ENCODE measurements at places on chromosomes 2 and 18.

DNA sequence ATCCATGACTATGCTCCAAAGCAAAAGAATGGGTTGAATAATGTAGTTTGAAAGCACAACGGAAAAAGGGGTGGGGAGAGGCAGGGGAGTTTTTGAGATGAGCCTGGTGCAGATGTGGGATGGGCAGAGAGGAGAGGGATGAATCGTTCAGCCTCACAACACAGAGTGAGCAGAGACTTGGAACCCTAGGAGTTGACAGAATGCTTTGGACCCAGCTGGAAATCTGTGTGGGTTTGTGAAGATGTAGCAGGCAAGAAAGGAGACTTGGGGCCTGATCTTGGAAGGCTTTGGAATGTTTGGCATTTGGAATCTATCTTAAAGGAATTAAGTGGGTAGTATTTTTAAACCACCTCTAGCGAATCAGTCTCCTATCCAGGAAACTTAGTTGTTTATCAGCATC, 66.0 kb upstream of the KCTD1 start:
- no peak for DNase-seq

- no peak for DNase-seq
Measured at GRCh38 chr2:29114586-29114945, 649 bp upstream of the CLIP4 start.

DNA sequence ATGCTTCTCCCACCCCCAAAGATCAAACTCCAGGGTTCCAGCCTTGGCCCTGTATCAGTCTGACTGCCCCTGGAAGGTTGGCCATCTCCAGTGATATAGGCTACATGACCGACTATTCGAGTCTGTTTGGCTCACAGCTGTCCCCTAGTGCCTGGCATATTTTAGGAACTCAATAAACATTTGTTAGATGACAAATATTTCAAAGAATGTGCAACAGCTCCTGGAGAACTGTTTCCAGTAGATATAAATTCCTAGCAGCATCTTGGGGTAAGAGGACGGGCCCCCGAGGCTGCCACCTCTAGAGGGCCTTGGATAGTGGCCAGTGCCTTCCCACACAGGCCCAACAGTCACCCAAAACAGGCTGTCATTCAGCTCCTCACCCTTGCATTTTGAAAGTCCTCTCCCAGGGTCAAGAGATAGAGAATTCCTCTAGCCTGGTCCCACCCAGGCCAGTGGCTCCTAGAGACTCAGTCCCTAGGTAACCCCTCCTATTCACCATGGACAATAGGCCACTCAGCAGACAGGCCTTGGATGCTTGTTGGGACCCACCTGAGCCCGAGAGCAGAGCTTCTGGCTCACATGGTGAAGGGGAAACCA, 45.1 kb upstream of the ATP6V1B1 start:
- no peak for DNase-seq

- DNase-seq: no peak
Measured at GRCh38 chr2:2650608-2651375, 319.7 kb upstream of the MYT1L start.

GRCh38 chr2:10501451-10501961, 53.4 kb upstream of the ODC1 start:
- DNase-seq: no peak

DNA sequence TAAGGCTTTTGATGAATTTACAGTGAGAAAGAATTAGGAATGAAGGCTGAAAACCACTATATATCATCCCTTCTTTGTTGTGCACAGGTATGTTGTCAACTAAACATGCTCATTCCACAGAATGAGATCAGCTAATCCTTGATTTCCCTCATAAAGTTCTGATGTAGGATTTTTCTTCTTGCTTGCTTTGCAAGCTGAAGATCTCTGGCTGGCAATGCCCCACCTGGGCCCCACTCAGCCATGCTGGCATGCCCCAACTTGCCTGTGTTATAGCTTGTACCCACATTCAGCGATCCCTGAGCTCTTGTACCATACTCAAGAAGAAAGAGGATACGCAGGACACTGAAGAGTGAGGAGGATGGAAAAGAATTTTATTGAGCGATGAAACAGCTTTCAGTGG, 18.0 kb upstream of the SERPINB11 start:
- DNase-seq: no peak

DNA sequence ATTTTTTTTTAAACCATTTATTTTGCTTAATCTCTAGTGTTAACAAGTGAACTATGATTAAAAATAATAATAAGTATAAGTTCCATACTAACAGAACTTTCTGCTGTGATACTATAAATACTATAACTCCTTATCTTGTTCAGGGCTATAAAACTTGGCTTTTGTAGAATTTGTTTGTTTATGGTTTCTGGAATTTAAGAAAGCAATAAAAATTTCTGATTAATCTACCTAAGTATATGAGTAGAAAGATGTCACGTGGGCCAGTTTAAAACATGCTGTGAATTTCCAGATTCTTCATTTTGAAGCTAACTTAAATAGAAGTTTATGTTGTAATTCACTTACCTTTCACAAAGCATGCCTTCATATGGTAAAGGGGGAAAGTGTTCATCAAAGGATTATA, 1236.3 kb upstream of the ACVR2A start:
- no peak for DNase-seq

- DNase-seq: no peak
Measured at GRCh38 chr18:48270929-48271328, 138.3 kb downstream of the ZBTB7C start.

- no peak for DNase-seq
Measured at GRCh38 chr2:24105816-24106215, 17.3 kb downstream of the PFN4 start.

DNA sequence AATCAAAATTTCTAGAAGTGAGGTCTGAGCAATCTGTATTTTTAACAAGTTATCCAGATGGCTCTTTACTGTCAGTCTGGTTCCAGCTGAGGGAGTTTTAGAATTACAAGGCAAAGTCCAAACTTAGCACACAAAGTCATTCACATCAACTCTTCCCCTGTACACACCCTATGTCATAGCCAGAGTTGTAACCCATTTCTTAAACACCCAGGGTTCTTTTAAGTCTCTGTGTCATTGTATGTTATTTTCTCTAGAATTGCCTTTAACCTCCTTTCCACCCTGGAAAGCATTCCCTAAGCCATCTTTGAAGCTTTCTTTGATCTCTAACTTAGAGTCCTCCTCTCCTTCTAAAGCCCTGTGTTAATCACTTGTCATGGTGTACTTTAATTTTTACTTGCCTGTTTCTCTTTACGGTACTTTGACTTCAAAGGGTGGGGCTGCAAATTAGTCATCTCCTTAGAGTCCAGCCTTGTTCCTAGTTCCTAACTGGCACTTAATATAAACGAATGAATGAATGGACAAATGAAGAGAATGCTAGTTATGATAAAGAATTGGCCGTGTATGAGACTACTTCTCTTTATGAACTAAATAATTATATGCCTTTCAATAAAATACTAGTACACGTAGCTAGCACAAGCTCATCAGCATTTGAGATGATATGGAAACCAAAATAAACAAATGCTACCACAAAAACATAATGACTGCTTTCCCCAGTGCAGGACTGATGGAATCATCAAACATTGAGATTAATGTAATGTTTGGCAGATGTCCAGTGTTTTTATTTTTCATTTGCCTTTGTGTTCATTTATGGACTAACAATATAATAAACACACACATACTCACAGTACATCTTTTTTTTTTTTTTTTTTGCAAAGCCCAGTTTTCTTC, 11.9 kb upstream of the ACTR3 start:
- no peak for DNase-seq

GRCh38 chr2:18378020-18378653, 182.3 kb downstream of the RDH14 start:
- no peak for DNase-seq

GRCh38 chr2:9707611-9708160, 76.9 kb upstream of the YWHAQ start:
- no peak for DNase-seq

- DNase-seq: no peak
Measured at GRCh38 chr2:139170406-139170805, 390.2 kb upstream of the NXPH2 start.

GRCh38 chr2:50125246-50125645, 906.7 kb downstream of the NRXN1 start:
- DNase-seq: no peak

DNA sequence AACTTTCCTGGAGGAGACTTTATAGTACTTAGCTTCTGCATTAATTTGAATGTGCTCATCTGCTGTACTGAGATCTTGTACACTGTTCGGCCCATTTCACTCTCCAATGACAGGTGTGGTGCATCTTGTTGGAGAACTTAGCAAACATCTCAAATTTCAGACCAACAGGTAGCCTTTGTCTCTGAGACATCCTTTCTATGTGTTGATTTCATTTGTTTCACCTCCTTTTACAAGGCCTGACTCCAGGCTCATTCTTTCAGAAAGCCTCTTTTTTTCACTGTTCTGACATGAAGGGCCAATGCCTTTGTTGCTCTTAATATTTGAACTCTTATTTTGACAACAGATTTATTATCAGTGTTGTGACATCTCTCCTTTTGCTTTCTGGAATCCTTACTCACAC, 271.8 kb upstream of the FANCL start:
- no peak for DNase-seq

DNA sequence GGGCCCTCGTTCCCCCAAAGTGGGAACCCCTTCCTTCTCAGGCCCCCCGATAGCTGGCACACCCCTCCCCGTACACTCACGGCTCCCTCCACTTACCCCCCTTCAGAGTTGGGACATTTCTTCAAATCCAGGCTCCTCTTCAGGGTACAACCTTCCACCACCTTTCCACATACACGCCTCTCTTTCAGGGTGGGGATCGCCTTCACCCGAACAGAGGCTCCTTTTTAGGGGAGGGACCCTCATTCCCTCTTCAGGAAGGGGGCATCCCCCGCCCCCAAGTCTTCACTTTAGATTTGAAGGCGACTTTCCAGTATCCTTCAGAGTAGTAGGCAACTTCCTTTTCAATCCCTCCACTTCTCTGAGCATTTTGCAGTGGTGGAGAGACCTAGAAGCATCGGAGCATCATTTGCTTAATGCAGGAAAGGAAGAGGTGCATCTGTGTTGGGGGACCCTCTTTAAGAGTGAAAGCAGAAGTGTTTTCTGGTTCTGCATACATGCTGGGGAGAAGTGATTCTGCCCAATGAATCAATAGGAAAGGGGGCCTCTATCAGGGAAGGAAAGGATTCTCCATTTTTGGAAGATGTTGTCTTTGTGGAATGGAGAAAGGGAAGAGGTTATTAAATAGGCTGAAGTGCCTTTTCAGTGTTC, 845 bp downstream of the EML4 start:
- no peak for DNase-seq

- DNase-seq: no peak
Measured at GRCh38 chr2:217741381-217741955, 261.3 kb downstream of the TNS1 start.

DNA sequence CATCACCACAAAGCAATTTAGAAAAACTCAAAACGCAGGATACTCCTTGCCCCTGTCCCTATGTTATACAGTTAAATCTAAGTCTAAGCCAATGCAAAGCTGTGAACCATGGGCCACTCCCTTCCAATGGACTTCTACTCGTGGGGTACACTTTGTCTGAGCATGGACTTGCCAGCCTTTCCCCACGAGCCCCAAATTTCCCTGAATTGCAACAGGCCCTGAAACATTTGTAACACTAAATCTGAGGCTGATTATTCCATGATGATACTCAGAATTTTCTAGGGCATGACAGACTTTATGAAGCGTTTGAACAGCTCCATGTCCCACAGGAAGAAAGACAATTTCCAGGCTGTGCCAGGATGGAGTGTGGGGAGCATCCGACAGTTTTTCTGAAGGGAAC, 189.6 kb downstream of the TXNL1 start:
- DNase-seq: no peak

DNA sequence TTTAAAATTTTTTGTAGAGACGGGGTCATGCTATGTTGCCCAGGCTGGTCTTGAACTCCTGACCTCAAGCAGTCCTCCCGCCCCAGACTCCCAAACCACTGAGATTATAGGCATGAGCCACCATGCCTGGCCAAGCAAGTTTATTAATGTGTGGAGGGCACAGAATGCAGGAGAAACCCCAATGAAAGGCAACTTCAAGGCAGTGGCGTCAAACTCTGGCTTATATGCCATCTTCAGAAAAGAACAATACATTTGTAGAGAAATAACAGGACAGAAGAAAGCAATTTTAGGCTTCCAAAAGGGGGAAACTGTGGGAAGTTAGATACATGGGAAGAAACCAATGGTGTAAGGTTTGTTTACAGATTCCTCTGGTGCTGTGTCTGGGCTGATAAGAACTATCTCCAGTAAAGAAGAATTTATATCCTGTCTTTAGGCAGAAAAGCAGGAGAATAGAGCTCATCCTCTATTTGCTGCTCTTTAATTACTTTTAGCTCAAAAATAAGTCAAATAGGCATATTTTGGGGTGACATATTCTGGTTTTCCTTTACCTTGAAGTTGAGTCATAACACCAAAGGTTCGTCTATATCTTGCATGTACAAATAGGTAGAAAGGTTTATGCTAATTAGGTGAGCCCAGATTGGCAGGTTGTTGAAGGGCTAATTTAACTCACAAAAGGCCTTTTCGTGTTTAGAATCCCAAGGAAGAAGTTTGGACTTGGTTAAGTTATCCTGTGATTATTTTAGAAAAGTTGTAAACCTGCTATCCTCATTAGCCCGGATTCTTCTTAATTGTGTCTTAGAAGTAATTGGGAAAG, 26.0 kb upstream of the TMEM214 start:
- DNase-seq: no peak

DNA sequence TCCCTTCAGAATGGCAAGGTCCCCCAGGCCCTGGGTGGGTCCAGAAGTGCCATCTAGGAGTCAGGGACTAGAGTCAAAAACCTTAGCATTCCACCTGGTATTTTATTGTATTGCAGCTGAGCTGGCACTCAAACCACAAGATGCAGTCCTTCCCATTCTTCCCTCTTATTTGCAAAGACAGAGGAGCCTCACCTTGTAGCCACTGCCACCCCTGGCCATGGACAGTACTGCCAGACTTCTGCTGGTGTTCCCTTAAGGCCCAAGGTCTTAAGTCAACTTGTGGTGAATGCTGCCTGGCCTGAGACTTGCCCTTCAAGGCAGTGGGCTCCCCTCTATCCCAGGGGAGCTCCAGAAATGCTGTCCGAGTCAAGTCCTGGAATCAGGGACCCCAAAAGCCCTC, 6.9 kb downstream of the UGT1A10 start:
- no peak for DNase-seq

- no peak for DNase-seq
Measured at GRCh38 chr2:1788478-1788959, 44.2 kb upstream of the PXDN start.

DNA sequence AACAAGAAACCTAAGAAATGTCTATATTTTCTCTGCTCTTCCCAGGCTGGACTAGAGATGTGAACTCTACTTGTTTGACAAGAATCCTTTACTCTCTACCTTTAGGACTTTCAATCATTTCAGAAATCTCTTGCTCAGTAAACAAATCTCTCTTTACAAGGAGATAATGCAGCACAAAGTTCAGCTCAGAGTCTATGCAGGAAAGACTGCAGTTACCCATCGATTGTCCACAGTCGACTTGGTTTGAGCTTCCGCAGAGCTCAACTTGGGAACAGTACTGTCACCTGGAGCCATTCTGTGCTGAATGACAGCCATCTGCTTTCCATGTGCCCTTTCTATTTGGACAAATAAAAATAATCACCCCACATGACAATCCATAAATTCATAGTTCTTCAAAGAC, 259.7 kb upstream of the STON1 start:
- no peak for DNase-seq

GRCh38 chr2:112182581-112183034, 44.4 kb downstream of the FBLN7 start:
- DNase-seq: no peak

GRCh38 chr18:63317982-63318888, 1.3 kb downstream of the BCL2 start:
- peak; percentile 70 for DNase-seq
